NCI-H1105 treated with DMSO at 0.1 percent for 48 hours (cell line): ENCODE measurements at places on chromosomes 6 and 20.

DNA sequence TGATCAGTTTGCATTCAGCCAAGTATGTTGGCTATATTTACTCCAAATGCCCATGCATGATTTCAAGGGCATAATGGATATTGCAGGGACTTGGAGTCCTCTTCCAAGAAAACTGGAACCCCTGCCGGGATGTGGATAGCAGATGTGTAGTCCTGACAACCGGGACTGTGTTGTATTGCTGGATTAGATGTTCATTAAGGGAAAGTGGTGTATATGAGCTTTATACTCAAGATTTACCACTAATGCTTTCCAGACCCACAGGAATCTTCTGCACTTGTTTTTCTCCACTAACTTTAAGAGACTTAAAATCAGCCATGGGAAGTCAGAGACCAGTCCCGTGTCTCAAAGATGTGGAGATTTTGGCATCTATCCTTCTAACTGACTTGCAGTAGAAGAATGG is 770.9 kb downstream of the HDGFL1 start:
- DNase-seq = no peak

- no peak for DNase-seq
These were observed 98.7 kb downstream of the PLEKHG1 start for GRCh38 chr6:150698391-150698790.

DNA sequence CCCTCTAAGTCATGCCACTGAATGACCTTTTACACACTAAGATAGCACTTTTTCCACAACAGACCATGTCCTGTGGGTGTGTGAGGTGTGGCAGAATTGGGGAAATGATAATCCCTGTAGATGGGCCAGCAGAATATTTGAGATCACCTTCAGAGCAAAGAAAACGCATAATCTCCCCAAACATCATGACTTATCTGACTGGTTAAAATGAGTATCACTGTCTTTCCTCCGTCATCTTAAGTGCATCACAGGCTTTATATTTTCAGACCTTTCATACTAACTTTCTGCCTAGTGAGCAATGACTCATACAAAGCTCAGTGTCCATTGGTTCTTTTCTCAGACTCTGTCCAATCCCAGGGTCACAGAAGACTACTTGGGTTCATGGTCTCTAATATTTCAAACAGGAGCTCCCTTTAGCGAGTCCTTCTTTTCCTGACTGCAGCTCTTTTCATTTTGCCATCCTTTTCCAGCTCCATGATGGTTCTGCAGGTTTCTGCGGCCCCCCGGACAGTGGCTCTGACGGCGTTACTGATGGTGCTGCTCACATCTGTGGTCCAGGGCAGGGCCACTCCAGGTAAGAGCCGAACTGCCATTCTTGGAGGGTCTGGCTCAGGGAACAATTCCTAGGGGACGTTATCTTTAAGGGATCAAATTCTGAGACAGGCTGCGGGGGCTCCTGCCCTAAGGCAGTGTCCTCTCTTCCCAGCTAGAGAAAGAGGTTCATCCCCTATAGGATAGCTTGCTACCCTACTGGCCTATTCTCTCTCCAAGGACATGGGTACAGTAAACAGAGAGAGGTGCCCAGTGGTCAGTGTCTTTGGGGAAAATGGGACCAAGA is at the start of gene HLA-DPB1:
TSS of gene HLA-DPB1 (plus strand) at position 423 of the 838 bp plus-strand sequence. CDS start at position 475, 52 bp downstream.
- peak; percentile 15 for DNase-seq

- peak; percentile 56 for DNase-seq
These were observed 40.6 kb downstream of the TRIM38 start for GRCh38 chr6:26003102-26003694.

DNA sequence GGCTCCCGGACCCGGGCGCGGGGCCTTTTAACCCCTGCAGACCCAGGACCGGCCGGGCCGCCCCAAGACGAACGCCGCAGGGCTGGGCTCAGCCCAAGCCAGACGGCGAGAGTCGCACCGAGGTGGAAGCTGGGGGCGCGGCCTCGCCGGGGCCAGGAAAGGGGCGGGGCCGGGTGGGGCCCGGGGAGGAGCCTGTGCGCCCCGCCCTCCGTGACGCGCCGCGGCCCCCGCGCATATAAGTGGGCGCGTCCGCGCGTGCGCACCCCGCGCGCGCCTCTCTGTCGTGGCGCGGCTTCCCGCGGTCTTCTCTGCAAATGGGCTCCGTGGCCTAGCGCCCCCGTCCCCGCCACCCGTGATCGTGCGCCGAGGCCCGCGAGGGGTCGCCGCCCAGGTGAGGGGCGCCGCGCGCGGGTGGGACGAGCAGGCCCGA is at the start of gene PPDPF:
TSS of gene PPDPF (plus strand) at position 262 of the 430 bp plus-strand sequence. CDS start 544 bp downstream, outside the sequence.
- peak; percentile 60 for DNase-seq

DNA sequence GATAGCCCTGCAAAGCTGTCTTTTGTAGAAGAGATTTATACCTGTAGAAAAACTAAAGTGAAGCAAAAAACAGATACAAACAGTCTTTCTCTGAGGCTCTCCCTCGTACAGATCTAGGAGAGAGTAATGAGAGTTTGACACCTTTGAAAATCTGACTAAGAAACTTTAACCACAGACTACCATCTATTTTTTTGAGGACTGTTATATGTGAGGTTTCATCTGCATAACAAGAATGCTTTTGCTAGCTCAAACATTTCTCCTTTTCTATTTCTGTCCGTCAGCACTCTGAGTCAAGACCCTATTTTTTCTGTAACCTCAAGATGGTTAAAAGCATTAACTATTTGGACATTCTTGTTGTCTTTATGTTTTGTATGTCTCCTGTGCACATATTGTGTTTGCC is 193.0 kb downstream of the BTBD3 start:
- DNase-seq = no peak

GRCh38 chr20:42634156-42634555 is 555.5 kb downstream of the PTPRT start:
- no peak for DNase-seq

- DNase-seq = no peak
These were observed 53.4 kb downstream of the FAM83B start for GRCh38 chr6:54899986-54900385.

- DNase-seq = peak; percentile 58
These were observed 31.8 kb downstream of the TFAP2B start for GRCh38 chr6:50850223-50851048.

- DNase-seq = no peak
These were observed 18.0 kb upstream of the PACSIN1 start for GRCh38 chr6:34447910-34448309.

DNA sequence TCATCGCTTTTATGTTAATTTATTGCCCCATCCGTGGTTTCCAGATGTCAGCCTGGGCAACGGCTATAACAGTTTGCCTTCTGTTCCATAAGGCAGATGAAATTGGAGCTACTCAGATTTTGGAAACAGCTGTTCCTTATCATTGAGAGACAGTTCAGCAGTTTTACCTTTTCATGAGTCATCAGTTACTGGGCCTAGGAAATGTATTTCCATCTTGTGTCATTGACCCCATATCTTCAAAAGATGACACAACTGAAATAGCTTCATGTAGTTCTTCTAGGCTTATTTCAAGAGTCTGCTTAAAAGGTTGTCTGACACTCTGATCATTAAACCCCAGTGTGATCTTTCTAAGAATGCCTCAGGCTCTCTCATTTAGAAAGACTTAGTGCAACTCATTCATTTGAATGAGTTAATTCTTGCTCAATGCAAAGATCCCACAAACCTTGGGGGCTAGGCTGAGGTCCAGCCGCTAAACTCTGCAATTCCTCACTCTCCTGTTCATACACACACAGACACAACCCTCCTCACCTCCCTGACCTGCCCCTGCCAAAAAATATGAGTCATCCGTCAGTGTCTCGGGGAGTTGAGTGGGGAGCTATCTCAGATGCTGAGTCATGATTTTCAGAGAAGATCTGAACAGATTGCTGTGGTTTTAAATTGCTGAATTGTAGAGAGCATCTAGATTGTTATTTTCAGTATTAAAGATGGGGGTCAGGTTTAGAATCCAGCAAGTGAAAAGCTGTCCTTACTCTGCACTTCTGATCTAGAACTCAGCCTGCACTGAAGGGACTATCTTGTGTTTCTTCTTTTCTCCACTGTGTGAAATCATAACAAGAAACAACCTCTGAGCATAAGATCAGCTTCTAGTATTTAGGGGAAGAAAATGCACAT is 61.8 kb downstream of the RPP40 start:
- no peak for DNase-seq

DNA sequence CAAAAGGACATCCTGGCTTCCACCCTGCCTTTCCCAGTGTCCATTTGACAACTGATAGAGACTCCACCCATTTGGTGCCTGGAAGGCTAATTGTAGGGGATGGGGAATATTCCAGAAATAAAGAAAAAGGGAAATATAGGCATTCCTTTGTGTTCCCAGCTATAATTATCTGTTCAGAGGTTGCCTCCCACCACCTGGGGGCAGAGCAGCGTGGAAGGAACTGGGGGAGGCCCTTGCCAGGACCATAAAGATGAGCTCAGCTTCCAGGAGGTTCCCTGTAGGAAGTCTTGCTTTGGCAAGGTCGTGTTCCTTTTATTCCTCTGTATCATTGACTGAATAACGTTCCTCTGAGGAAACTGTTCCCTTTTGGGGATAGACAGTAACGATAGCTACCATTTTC is 214.7 kb downstream of the TFAP2C start:
- DNase-seq = no peak

- no peak for DNase-seq
These were observed 25.5 kb downstream of the NPEPL1 start for GRCh38 chr20:58718121-58718563.

- DNase-seq = no peak
These were observed 112.5 kb downstream of the SNX5 start for GRCh38 chr20:17856024-17856564.

DNA sequence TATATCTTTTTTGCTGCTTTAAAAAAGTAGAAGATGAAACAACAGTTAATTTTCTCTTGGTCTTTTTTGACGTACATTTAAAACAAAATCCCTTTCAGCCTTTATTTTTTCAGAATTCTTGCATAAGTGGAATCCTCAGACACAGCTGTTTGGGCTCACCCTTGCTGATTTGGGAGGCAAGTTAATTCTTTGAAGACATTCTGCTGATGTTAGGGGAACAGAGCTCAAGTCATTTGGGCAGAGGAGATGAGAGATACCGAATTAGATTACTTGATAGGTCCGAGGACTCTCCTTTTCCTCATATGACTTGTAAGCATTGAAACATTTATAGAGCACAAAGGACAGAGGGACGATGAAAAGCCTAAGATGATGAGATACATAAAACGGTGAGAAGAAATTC is 567.9 kb upstream of the CITED2 start:
- DNase-seq = no peak

- no peak for DNase-seq
These were observed 137.2 kb upstream of the ADGRB3 start for GRCh38 chr6:68497927-68498326.

- DNase-seq = no peak
These were observed 979.7 kb downstream of the TBC1D32 start for GRCh38 chr6:120354452-120355098.

DNA sequence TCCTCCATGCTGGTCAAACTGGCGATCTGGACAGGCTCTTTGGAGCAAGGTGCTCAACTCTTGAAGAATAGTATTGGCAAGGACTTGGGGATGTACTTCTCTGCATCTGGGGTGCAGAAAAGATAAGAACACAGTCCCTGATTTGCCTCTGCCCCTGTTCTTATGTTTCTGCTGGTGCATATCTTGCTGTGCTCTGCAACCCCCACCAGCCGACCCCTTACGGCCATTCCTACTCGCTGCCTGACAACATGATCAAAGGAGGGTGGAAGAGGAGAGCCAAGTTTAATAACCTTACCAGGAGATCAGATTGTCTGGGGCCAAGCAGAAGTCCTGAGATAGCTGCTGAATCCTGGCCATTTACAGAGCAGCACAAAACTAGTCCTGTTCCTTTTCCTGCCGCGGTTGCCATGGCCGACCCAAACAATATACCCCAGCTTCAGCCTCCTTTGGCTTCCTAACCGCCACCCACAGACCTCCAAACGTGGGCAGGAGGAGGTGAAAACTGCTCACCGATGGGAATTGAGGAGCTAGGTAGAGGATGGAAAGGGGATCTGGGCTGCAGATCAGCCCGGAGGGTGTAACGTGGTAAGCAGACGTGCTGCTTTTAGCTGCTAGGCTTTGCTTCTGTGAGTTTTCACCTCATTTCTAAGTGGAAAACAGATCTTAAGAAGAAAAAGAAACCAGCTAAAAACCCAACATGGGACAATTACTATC is 60.9 kb downstream of the ATXN1 start:
- DNase-seq = no peak

GRCh38 chr6:150936021-150936555 is 70.6 kb downstream of the MTHFD1L start:
- no peak for DNase-seq

DNA sequence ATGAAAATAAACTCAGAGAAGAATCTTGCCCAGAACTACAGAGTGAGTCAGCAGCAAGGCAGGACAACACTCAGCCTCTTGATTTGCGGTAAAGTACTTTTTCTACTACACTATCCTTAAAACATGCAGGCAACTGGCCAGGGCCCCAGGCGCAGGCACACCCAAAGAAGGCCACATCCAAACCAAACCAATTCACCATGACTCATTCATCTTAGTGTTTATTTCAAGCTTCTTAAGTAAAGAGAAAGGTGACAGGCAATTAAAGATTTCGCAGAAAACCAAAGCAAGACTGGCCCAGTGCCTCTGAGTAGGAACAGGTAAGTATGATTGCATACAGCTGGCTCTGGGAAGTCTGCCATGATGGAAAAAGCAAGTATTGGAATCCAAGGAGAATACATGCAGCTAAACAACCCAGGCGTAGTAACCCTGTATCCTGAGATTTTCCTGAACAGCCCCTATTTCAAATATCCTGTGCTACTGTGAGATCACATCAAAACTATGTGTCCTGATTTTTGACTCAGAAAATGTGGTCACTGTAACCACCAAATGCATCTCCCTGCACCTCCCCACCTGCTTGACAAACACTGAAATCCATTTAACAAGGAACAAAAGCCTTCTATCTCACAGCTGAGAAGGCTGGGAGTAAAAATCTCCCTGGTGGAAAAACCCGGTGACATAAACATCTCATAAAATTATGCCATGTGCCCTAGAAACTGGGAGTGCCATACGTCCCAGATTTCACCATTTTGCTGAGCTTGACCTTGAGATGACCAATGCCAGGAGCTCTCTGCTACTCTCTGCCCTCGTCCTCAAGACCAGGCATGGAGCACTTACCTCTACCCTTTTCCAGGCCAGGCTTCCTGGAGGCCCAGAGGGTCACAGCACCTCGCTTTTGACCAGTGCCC is 12.4 kb downstream of the WFDC3 start:
- DNase-seq = no peak

- DNase-seq = peak; percentile 21
These were observed 190.3 kb downstream of the TENT5A start for GRCh38 chr6:81562169-81562568.

GRCh38 chr6:136408204-136408603 is 118.6 kb upstream of the BCLAF1 start:
- DNase-seq = no peak

DNA sequence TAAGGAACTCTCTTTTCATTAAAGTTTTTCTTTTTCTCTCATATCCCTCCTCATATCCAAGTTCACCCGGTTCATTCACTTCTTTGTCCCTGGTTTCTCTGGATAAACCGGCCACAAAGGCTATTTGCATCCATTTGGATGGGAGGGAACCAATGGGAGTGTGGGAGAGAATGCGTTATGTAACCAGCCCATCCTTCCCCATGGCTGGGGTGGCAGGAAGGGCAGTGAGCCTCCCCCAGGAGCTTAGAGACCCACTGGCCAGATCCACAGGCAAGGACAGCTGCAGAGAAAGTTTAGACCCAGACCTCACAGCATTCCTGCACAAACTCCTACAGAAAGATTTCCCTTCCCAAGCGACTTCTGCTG is 10.7 kb downstream of the CASS4 start:
- DNase-seq = no peak
